ENCODE measurements at places on chromosomes 2 and 18.

DNA sequence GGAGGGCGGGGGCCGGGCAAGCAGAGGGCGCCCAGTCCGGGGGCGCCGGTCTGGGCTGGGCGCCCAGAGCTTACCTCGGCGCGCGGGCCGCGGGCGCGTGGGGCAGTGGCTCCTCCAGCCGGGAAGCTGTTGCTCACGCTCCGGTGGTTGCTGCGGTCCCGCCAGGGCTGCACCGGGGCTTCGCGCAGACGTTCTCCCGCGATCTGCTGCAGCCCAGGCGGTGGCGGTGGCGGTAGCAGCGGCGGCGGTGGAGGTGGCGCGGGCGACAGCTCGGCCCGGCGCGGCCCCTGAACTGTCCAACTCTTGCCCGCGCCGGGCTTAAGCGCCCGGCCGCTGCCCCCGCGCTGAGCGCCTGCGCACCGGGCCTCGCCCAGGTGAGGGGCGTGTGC is 391 bp downstream of the ZNF385B start:
- no peak for DNase-seq

DNA sequence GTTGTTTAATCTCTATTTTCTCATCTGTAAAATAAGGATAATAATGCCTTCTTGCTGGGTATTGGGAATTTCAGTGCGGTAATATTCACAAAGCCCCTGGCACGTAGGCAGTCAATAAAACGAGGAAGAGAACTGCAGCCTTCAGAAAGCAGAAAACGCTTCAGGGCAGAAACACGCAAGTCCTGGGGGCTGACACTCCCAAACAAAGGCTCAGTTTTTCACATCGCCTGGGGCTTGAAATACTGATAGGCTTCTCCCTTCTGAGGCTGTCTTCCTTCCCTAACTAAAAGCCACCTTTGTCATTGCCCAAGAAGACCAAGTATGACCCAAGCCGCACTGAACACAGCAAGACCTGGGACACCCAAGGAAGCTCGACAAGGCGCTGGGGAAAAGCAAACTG is 32.4 kb downstream of the TMEM177 start:
- no peak for DNase-seq

- no peak for DNase-seq
Measured at GRCh38 chr18:8984131-8984721, 118.3 kb upstream of the NDUFV2 start.

- no peak for DNase-seq
Measured at GRCh38 chr2:181471226-181471625, 14.0 kb downstream of the ITGA4 start.

DNA sequence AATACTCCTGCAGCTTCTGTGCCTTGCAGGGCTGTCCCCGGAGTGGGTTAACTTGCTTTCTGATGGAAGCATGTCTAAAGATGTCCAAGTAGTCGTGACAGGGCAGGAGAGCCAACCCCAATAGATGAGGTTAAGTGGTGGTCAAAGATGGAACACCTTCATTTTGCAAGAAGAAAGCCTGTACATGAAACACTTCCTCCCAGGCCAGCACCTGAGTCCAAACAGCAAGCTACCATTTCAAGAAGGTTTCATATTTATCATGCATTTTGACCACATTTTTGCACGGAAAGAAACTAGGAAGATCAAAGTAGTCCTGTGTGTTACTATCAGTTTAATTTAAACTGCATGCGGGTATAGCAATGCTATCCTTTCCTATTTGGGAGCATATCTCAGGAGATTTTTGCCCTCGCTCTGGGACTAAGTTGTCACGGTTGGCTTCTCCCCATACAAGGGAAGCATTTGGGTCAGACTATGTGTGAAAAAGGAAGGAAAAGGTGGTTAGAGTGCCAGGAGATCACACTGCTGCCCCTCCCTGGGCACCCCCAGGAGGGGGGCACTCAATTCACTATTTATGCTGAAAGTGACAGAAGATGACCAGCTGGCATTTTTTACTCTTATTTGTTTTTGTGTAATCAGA is 187.6 kb downstream of the ZNF521 start:
- DNase-seq = no peak

- DNase-seq = no peak
Measured at GRCh38 chr18:44156126-44156525, 524.6 kb upstream of the SETBP1 start.

DNA sequence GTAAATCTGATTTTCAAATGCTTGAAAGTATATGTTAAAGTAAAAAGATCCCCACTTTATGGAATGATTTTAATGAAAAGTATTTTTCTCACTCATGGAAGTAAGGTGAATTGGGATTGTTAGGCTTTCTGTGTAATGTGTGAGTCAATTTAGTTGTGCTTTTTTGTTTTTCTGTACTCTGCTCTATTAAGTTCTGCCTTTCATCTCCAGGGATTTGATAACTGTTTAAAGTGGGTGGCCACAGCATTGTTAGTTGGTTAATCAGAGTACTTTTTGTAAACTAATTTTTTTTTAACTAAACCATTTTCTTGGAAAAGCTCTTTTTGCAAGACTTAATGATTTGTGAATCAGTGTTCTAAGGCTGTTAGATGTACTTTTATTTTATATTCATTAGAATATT is 76.8 kb downstream of the ABI2 start:
- no peak for DNase-seq

GRCh38 chr2:127194447-127194846 is 25.7 kb downstream of the CYP27C1 start:
- no peak for DNase-seq

DNA sequence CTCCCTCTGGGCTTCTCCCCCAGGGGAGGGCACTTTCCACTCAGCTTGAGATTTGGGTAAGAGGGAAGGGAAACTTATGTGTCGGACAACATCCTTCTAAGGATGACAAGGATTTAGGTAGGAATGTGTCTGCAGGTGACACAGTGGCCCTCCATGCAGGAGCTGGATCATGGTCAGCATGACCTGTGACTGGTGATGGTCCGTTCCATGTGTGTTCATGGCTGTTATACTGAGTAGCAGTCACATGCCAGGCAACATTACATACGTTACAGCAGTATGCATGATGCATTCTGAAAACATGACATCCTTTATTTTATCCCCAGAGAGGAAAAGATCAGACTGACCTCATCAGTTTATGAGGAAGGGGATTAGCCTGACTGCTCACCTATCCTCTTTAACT is 192.1 kb downstream of the SEPTIN10 start:
- DNase-seq = no peak

- no peak for DNase-seq
Measured at GRCh38 chr2:146244131-146244530, 1600.7 kb upstream of the ACVR2A start.

DNA sequence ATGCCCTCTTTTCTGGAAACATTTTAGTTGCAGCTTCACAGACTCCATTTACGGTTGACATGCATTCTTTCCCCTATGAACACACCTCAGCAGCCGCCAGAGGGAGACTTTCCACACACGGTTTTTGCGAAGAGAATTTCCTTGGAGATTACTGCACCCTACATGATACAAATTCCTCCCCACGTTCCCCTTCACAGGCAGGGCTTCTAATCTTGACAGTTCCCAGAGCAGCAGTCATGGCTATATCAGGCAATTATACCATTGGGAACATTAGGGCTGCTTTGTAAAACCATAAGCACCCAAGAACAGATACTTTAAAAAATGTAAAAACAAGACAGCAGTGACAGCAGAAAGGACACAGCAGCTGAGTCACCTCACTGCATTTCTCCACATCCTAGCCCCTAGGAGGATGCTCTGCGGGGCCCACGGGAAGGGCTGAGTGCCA is 253.8 kb downstream of the TGIF1 start:
- no peak for DNase-seq

- DNase-seq = no peak
Measured at GRCh38 chr2:98379311-98380202, 33.3 kb downstream of the CNGA3 start.

DNA sequence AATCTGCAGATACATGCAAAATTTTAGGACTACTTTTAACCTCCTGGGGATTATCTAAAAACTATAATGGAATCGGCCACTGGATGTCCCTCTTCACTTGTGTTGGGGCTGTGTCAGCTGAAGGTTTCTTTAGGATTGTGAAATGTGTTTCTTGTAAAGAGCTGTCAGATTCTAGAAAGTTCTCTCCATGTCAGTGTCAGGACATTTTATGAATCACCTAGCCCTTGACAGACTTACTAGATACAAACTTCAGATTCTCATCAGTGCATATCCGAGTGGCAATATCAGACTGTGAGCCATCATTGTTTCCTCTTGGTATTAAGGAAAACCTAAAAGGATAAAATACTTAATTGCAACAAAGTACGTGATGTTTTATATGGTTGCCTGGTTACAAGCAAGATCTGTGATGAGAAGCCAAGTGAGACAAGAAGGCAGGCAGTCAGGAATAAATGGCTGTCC is 107.3 kb downstream of the CPS1 start:
- DNase-seq = no peak

DNA sequence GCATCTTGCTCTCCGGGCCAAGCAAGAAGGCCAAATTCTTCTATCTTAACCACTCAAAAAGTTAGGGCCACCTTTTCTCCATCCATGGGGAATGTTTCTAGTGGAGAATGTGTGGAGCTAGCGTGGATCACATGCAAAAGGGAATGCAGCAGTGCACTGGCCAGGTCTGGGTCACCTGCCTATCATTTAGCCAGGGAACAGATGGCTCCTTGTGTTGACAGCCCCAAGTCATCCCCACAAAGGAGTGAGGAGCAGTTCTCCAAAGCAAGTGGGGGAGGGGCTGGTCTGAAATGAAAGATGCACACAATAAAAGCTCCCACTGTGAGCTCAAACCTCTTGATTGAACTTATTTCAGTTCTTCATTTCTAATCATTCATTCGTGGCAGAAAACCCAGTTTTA is 19.1 kb downstream of the EPB41L3 start:
- DNase-seq = no peak

GRCh38 chr2:190156530-190157212 is 94.1 kb upstream of the MSTN start:
- no peak for DNase-seq

GRCh38 chr2:10267036-10267435 is 35.7 kb upstream of the HPCAL1 start:
- DNase-seq = no peak

DNA sequence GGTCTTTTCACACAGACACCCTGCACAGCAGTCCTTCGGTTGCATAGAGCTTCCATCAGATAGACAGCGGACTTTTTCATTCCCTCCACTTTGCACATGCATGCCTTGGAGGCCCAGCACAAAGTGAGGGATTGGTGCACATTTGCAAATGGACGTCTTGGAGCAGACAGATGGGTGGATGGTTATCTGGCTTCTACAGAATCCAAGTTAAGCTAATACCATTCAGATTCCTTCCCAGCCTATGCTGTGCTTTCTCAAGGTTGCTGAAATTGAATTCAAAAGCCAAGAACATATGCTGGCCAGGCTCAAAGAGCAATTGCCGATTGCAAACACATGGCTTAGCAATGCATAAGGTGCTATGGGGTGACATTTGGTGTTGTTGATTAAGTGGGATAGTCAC is 186.4 kb downstream of the VAPA start:
- no peak for DNase-seq

DNA sequence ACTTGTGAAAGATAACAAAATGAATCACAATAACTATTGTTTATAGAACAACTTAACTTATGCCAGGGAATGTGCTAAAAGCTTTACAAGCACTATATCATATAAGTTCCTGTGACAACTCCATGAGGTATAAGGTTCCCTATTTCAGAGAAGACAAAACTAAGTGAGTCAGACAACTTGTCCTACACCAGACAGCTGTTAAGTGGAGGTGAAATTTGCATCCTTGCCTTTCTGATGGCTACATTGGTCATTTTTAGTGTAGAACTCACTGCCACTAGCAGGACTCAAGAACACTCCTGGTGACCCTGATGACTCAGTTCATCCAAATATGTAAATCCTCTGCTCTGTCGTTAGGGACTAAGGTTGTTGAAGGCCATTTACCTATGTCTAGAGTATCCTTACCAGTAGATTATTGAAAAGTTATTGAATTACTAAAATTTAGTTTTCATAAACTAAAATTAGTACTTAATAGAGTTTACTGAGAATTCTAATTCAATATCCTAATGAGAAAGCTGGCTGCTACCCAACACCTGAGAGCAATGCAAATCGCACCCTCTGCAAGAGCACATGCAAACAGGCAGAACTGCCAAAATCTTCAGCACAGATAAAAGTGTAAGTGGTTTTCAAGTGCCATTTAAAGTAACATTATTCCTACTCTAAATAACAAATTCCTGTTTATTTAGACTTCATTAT is 636.2 kb downstream of the NRXN1 start:
- no peak for DNase-seq

DNA sequence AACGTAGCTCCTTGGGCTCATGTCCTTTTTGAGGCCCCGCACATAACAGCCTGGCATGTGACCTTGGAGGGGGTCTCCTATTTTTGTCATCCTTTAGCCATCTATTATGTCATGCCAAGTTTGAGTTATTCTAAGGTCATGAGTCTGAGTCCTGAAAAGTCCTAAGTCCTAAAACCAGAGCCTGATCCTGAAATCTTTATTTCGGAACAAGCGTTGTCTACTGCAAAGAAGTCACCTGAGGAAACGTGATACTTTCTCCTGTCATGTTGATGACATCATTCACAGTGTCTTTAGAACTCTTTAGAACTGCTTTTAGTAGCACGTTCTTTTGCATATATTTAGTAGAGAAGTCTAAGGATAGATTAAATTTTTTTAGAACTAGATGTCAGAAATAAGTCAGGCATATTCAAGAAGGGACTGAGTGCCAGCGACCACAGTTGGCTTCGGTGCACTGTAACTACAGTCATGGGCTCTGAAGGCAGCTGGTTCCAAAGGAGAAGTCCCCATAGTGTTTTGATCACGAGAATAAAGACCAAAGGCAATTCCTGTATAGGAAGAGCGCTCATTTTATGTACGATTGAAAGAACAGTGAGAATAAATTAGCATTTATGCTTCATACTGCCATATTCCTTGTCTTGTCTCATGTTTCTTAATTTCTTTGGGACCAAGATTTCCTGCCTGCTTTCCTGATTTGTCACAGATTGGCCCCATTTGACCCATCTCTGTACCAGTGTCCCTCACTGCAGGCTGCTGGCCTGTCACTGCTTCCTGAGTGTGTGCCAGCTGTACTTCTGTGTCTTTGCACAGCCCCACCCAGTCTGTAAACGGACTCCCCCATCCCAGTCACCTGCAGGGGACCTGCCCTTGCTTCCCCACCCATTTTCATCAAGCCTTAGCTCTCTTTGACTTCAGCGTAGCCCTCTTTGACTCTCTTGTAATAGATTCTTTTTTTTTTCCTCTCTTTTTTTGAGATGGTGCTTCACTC is 75.8 kb downstream of the ASAP2 start:
- no peak for DNase-seq
